ENCODE measurements at places on chromosomes 13 and 19.

- DNase-seq, result no peak
These were observed 9.8 kb downstream of the CYP2A7 start for GRCh38 chr19:40872209-40872608.

GRCh38 chr19:40523322-40524047, 53.2 kb upstream of the SHKBP1 start:
- peak; percentile 43 for DNase-seq

GRCh38 chr13:85533911-85534310, 265.3 kb downstream of the SLITRK6 start:
- no peak for DNase-seq

DNA sequence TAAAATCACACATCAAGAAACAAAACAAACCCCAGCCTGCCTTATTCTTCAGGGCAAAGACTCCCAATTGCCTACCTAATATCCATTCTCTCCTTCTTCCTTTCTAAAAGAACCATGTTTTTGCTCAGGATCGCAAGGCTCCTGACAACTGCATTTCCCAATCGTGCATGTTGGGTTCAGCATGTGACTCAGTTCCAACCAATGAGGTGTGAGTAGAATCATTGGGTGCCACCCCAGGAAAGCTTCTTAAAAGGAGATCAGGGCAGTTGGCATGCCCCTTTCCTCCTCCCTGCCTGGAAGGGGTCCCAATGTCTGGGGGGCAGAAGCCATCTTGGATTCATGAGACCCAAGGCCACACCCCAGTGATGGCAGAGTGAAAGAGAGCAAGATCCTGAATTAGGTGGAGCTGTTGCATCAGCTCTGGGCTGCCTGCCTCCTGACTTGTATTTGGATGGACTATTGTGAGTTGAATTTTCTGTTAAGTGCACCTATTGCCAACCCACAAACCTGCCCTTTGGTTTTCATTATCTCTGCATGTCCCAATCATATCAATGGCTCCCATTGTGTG, 26.0 kb upstream of the UBAC2 start:
- DNase-seq, result no peak

DNA sequence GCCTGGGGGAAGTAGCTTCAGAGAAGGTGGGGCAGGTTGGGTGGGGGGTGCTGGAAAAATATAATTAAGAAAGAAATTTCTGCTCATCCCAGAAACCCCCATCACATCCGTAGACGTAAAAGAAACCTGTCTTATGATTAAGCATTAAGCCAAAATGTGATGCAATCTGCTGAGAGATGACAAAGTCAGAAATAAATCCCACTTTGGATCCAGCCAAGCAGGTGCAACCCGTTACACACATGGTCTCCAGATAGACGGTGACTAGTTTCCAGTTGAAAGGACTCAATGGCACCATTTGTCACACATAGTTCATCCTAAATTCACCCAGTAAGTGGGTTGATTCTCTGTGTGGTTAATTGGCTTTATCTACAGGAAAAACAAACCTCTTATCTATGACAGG, 34.1 kb downstream of the PSG5 start:
- no peak for DNase-seq

DNA sequence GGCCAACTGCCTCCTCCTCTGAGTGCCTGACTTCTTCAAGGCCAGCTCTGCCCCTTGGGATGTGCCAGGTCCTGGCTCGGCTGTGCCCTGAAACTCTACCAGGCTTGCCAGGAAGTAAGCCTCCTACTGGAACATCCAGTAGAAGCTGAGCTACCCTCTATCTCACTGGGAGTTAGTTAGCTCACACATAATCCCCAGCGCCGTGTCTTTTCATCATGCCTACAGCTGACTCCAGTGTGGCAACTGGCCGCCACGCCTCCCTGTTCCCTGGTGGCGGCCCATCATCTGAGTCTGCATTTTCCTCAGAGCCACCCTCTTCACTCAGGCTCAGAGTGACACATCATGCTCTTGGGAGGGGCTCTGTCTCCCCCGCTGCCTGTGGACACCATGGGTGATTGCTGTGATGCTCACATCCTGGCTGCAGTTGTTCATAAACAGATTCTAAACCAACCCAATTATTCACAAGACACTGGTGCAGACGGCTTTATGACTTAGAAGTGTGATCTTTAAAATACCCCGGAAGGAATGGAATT, 131.9 kb upstream of the IRS2 start:
- no peak for DNase-seq

Measured in DMS79 (cell line).